ENCODE measurements at places on chromosomes 12 and 14. TPM values are rescaled to one million over a fixed set of nuclear protein-coding genes. Genes with fewer than 3 reads are reported as not detected.

AVPR1A gene
- not detected for total RNA-seq

DNA sequence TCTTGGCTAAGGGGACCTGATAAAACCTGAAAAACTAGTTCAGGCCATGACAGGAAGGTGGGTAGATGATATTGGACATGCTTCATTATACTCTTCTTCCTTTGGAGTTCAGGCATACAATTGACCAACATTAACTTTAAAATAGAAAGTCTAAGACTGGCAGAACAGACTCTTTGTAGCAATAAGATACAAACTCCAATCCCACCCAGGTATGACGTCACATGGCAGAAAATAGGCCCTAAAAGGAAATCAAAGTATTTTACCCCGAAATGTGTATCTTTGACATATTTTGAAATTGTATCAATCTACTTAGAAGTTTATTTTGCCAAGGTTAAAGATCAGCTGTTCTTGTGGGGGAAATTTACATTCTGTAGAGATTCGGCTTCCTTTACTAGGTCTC is 198.1 kb upstream of the LRIG3 start:
- no peaks in the 10 kb centered on the region for H3K27me3 ChIP-seq
- H3K36me3 ChIP-seq: no peaks in the 10 kb centered on the region
- no peak overlapping the region for H3K27ac ChIP-seq
- DNase-seq: no peak
- no peak overlapping the region for H3K4me3 ChIP-seq
- peaks cover 11% of the 10 kb centered on the region for H3K4me1 ChIP-seq

DNA sequence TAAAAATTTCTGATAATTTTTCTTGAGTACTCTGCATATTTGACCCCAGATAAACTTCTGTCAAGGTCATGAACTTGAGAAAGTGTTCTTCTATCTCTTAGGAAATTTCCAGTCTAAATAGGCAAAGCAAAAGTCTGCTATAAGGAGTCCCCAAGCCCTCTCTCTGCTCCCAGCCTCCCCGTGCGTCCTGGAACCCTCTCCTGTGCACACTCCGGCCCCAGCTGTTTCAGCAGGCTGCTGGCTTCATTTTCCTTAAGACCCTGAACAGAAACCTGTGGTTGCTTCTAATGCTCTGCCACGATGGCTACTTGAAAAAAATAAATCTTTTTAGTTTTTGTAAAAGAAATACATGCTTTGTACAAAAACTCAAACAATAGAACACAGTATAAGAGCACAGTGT is 14.7 kb downstream of the KRT2 start:
- H3K27me3 ChIP-seq: peaks cover 21% of the 10 kb centered on the region
- H3K36me3 ChIP-seq: no peaks in the 10 kb centered on the region
- no peak for DNase-seq
- H3K4me3 ChIP-seq: no peak overlapping the region
- no peaks in the 10 kb centered on the region for H3K4me1 ChIP-seq

DNA sequence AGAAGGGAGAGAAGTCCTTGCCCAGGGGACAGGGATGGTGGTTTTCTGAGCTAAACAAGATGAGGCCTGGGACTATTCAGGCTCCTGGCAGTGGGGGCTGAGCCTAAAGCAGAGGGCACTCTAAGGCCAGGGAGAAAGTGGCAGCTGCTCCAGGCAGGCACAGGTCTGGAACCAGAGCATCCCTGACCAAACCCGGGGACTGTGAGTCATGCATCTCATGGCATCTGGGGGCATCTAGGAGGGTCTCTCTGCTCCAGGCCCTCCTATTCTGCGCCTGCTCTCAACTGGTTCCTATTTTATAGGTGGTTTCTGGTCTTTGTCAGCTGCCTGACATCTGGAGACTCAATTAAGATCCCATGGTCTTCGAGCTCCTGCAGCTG is 11.6 kb downstream of the KRT7 start:
- peak overlapping the region; percentile 61 for H3K27ac ChIP-seq
- no peaks in the 10 kb centered on the region for H3K27me3 ChIP-seq
- no peak for DNase-seq
- peaks cover 23% of the 10 kb centered on the region for H3K4me1 ChIP-seq

DNA sequence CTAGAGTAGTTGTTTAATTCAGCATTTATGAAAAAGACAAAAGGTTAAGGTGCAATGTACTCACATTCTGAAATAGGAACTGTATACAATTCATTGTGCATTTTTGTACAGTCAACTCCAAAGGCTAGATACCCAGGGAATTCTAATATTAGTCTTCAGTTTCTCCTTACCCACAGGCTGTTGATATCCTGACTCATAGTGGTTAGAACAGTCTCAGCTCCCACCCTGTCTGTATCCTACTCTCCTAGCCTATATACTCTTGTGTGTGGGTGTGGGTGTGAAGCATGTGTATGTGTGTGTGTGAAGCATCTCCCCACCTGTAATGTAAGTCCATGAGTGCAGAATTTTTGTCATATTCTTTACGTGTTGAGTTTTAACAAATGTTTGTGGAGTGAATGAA is 229.5 kb downstream of the NAV3 start:
- H3K27ac ChIP-seq: no peak overlapping the region
- H3K4me3 ChIP-seq: no peak overlapping the region
- DNase-seq: no peak
- no peaks in the 10 kb centered on the region for H3K27me3 ChIP-seq
- H3K36me3 ChIP-seq: no peaks in the 10 kb centered on the region

DNA sequence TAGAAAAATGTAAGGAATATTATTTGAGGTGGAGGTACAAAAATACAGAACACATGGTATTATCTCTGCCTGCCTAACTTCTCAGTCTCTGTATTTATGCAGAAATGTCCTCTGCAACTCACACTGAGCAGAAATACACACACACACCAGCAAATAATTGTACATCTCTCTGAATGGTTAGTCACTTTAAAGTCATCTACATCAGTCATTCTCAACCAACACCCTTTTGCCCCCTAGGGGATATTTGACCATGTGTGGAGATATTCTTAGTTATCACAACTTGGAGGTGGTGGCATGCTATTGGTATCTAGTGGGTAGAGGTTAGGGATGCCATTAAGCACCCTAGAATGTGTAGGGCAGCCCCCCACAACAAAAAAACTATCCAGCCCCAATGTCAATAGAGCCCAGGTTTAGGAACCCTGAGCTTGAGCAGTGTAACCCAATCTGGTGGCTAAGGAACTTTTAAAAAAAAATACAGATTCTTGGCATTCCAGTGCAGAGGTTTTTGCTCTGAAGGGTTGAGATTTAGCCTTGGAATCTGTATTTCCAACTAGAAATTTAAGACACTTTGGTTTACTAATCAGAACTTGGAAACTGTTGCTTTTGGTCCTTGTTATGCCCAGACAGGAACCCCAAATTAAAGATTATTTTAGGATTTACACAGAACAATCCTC is 183.8 kb downstream of the TBX5 start:
- no peak overlapping the region for H3K27ac ChIP-seq
- no peaks in the 10 kb centered on the region for H3K27me3 ChIP-seq
- no peak overlapping the region for H3K4me3 ChIP-seq
- DNase-seq: no peak

DNA sequence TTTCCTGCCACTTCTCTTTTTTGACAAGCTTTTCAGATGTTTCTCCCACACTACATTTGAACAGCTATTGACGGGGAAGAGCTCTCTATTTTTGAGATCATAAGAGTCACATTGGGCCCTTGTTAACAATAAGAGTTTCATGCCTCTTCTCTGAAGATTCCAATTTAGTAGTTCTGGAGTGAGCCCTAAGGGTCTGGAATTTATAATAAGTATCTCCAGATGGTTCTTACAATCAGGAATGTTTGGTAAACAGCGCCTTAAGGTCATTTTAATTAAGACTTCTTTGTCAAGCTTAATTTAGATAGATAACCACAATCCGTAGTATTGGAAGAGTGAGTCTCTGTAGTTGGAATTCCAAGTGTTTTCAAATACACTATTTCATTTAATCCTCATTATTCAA is 60.6 kb upstream of the HECTD1 start:
- no peak overlapping the region for H3K4me3 ChIP-seq
- H3K36me3 ChIP-seq: no peaks in the 10 kb centered on the region
- no peaks in the 10 kb centered on the region for H3K27me3 ChIP-seq
- peaks cover 11% of the 10 kb centered on the region for H3K4me1 ChIP-seq
